ENCODE measurements at places on chromosomes 2 and 18. TPM values are rescaled to one million over a fixed set of nuclear protein-coding genes. Genes with fewer than 3 reads are reported as not detected.

The VAMP8 gene
- total RNA-seq, result 84.5 TPM

The RESP18 gene
- total RNA-seq, result not detected

DNA sequence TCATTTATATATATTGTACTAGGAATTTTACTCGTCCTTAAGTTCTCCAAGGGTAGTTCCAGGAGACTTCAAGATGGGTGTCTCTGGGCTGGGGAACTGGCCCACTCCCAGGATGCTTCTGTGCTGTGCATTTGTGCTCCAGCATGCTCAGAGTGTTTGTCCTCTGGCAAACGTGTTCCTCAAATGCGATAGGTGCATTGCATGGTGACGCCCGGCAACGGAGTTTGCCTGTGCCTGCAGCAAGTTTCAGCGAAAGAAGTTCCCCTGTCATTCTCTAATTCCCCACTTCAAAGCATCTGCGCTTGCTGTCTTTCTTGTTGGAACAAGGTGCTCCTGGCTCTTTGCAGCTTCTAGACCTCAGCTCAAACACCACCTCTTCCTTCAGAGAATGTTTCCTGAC, 465.1 kb downstream of the GALR1 start:
- H3K4me1 ChIP-seq, result no peaks in the 10 kb centered on the region
- H3K27ac ChIP-seq, result no peak overlapping the region
- no peaks in the 10 kb centered on the region for H3K36me3 ChIP-seq
- DNase-seq, result no peak
- H3K27me3 ChIP-seq, result peaks cover 2% of the 10 kb centered on the region

DNA sequence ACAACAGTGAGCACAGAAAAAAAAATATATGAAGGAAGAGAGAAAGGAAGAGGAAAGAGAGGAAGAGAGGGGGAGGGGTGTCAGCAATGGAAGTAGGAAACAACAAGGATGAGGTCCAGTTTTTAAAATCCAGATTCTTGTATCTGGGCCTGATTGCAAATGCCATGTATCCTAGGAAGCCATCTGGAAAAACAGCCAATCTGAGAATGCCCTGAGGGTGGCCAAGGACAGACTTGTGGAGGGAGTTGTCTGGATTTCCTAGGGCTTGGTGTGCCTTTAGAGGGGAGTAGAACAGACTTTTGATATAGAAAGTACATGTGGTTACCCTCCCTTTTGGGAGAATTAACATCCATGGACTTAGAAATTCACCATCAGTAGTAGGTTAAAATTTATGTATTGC, 47.1 kb downstream of the PRKCE start:
- H3K27ac ChIP-seq, result no peak overlapping the region
- peaks cover 10% of the 10 kb centered on the region for H3K4me1 ChIP-seq
- DNase-seq, result no peak
- H3K27me3 ChIP-seq, result no peaks in the 10 kb centered on the region

DNA sequence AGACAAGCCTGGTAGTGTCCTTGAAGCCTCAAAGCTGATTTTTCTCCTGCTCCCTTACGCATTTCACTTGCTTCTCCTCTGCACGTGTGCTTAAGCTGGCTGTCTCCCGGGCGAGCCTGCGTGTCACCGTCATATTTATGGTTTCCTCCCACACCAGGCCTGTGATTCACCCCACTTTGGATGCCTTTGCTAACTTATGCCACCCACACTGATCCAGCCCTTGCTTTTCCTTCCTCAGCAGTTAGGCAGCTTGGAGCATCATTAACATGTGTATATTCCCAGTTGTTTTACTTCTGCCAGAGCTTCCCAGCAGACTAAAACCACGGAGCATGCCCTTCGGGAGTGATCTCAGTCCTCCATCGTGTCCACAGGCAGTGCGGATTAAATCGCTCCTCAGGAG, 2.2 kb downstream of the ST3GAL5 start:
- H3K27ac ChIP-seq, result peak overlapping the region; percentile 66
- peak overlapping the region; percentile 76 for H3K4me3 ChIP-seq
- H3K27me3 ChIP-seq, result no peaks in the 10 kb centered on the region
- H3K36me3 ChIP-seq, result peaks cover 23% of the 10 kb centered on the region
- peaks cover 54% of the 10 kb centered on the region for H3K4me1 ChIP-seq

- no peak overlapping the region for H3K4me3 ChIP-seq
- no peaks in the 10 kb centered on the region for H3K36me3 ChIP-seq
Observed at GRCh38 chr2:205337274-205337673, 345.0 kb upstream of the NRP2 start.

Data from activated CD8-positive, alpha-beta T cell treated with anti-CD3 and anti-CD28 coated beads for 36 hours (primary cell).